NCI-H524 (cell line): ENCODE measurements at places on chromosomes 2 and 18.

DNA sequence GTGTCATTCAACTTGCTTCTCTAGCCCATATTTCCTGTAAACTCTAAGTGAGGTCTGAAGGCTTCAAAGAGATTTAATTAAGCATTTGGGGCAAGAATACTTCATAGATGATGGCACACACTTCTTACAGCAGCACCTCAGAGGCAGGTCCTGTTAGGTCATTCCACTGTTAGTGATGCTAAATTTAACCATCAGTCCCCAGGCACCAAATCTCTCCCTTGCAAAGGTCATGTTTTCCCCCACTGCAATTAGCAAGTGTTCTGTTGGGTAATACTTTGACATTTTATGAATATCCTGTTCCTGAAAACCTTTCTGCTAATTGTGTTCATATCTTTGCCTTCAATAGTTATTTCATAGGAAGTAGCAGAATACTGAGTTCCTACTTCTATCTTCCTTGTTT lies 117.0 kb downstream of the STK39 start:
- no peak for DNase-seq

DNA sequence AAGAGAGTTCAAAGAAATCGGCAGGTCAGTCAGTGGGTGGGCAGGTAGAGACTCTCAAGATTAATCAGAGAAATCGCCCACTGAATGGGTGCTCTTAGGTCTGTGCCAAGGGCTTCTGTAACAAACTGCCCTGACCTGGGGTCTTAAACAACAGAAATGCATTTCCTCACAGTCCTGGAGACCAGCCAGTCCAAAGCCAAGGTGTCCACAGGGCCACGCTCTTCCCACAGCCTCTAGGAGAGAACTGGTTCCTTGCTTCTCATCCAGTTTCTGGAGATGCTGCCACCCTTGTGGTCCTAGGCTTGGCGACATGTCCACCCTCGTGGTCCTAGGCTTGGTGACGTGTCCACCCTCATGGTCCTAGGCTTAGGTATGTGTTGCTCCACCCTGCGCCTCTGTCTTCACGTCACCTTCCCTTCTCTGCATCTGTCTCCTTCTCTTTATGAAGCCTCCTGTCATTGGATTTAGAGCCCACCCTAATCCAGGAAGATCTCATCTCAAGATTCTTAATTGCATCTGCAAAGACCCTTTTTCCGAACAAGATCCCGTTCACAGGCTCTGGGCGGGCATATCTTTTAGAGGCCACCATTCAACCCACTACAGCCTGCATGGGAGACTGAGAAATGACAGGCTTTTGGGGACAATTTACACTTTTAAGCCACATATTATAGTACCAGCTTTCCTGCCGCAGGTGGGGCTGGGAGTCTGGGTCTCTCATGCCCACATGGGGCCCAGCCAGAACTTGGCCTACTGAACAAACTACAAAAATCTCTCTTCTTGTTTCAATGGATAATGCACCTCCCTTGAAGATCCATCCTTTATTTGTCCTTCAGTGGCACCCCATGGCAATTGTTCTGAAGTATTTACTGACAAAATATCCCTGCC lies 161.3 kb downstream of the ASB1 start:
- DNase-seq, result no peak

GRCh38 chr2:230326453-230327417 lies at the start of gene SP140L:
SP140L (plus strand) TSS chr2:230327193; CDS start chr2:230327270, 77 bp downstream.
- no peak for DNase-seq

GRCh38 chr2:196309691-196310090 lies 138.3 kb upstream of the STK17B start:
- DNase-seq, result no peak

GRCh38 chr18:69840001-69840400 lies 107.7 kb downstream of the CD226 start:
- no peak for DNase-seq

DNA sequence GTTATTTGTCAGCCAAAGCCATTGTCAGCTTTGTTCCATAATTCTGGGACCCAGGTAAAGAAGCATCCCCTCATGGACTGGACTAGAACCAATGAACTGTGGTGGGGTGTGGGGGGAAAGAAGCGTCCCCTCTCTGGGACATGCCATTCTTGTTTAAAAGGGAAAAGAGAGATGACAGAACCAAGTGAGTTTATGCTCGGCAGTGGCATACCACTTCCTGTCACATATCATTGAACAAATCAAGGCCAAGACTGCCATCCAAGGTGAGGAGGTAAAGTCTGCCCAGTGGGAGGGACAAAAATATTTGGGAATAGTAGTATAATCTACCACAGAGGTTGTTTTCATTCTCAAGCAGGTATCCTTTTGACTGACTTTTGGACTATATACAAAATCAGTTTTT lies 4.7 kb upstream of the GLS start:
- no peak for DNase-seq
